ENCODE measurements at places on chromosomes 3 and 15.

- DNase-seq: no peak
Observed at GRCh38 chr3:30356866-30357753, 249.3 kb upstream of the TGFBR2 start.

GRCh38 chr15:99014803-99015697 lies 7.5 kb upstream of the PGPEP1L start:
- DNase-seq: no peak

DNA sequence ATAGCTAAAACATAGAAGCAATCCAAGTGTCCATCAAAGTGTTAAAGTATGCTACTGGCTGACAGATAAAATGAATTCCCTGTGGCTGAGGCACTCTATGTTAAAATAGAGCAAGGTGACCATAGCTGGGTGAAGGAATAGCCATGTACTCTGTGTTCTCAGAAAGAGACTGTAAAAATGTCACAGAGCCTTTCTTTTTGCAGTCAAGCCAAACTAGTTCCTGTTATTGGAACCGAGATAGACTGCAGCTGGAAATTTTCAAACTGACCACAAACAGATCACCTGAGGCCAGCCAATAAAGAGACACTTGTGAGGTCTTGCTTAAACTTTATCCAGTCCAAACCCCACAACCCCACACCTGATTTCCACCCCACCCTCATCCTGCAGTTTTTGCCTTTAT lies 422.8 kb upstream of the NAALADL2 start:
- DNase-seq: no peak

DNA sequence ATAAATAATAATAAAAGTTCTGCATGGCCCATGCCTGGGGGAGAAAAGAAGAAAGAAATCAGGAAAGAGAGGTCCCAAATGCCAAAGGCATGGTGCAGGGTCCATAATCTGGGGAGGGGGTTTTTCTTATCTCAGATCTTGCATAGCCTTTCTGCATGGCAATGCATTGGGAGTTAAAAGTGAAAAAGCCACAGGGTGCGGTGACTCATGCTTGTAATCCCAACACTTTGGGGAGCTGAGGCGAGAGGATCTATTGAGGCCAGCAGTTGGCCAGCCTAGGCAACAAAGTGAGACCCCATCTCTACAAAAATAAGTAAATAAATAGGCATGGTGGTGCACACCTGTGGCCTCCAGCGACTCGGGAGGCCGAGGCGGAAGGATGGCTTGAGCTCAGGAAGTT lies 76.8 kb upstream of the GATA2 start:
- no peak for DNase-seq

DNA sequence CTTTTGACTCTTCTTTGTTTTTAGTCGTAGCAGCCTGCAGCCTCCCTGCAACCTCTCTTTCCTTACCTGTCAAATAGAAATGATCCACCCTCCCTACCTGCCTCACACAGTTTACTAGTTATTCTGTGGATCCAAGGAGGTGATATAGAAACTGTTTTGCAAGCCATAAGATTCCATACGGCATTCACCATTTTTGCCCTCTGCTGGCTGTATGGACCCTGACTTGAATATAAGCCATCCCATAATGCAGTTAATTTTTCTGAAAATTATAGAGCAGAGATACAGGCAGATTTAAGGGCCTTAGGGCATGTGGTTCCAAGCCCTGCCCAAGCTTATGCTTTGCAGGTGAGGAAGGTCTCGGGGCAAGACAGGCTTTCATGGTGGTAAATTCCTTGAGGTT lies 63.8 kb downstream of the CPN2 start:
- no peak for DNase-seq

DNA sequence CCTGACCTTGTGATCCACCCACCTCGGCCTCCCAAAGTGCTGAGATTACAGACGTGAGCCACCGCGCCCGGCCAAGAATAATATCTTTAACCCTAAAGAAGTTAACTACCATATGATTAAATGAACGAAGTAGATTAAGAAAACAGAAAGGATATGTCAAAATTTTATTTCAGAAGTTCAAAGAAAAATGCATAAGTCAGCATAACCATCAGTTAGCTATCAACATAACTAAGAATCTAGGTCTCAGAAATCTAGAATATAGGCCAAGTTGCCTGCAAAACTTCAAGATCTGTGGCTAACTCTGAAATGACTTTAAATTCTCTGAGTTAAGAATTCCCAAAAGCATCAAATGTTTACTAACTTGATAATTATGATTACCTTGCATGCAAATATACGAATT lies 38.0 kb downstream of the INO80 start:
- DNase-seq: no peak

- DNase-seq: no peak
Observed at GRCh38 chr15:35657679-35658311, 111.8 kb upstream of the DPH6 start.

- no peak for DNase-seq
Observed at GRCh38 chr3:81723732-81724313, 37.6 kb downstream of the GBE1 start.

GRCh38 chr3:48180021-48180420 lies 8.2 kb downstream of the CDC25A start:
- DNase-seq: no peak

DNA sequence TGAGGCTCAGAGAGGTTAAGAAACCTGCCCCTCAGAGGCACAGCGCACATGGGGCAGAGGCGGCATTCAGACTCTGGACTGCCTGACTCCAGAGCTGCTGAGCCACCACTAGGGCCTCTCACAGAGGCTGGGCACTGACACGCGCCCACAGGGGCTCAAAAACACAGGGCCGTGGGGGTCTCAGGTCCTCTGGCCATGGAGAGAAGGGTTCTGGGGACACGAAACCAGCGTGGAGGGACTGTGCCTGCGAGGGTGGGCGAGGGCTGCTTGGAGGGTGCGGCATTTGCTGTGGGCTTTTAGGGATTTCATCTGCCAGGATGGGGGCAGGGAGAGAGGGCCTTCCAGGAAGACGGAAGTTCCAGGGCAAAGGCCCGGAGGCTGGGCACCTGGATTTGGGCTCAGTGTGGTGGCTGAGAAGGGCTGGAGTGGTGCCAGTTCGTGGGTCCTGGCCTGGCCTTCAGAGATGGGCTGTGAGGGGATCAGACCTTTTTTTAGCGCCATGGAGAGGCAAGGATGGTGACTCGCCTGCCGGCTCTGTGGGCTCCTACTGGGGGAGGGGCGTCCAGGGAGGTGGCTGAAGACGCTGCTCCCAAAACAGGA lies 69.6 kb downstream of the EFCAB12 start:
- no peak for DNase-seq
